T-helper 22 cell (primary cell): ENCODE measurements at places on chromosomes 11 and 22.

DNA sequence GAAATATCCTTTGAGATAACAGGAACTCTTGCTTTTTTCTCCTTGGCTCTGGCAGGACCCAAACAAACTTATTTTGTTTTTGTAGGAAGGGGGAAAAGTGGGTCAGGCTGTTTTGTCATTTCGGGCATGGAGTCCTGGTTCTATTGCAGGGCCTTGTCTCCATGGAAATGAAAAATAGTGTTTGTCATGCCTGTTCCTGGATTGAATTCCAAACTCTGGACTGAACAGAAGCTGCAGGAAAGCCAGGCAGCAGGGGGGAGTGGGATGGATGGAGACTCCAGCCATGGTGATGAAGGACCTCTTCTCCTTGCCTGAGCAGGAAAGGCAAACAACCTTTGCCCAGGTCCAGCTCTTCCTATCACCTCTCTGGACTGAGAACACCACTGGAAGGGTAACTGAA lies 87.0 kb downstream of the SCN3B start:
- no peak for DNase-seq

- DNase-seq = no peak
These were observed 39.3 kb downstream of the SGSM1 start for GRCh38 chr22:24845041-24845898.

- DNase-seq = no peak
These were observed 374.1 kb downstream of the TENM4 start for GRCh38 chr11:79066456-79067351.

DNA sequence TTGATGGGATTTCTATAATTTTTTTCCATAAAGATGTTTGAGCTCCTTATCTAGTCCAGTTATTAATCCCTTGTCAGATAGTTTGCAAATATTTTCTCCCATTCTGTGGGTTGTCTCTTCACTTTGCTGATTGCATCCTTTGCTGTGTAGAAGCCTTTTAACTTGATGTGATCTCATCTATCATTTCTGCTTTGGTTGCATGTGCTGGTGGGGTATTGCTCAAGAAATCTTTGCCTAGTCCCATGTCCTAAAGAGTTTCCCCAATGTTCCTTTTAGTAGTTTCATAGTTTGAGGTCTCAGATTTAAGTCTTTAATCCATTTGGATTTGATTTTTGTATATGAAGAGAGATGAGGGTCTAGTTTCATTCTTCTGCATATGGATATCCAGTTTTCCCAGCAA lies 1.7 kb upstream of the IL2RB start:
- DNase-seq = no peak

DNA sequence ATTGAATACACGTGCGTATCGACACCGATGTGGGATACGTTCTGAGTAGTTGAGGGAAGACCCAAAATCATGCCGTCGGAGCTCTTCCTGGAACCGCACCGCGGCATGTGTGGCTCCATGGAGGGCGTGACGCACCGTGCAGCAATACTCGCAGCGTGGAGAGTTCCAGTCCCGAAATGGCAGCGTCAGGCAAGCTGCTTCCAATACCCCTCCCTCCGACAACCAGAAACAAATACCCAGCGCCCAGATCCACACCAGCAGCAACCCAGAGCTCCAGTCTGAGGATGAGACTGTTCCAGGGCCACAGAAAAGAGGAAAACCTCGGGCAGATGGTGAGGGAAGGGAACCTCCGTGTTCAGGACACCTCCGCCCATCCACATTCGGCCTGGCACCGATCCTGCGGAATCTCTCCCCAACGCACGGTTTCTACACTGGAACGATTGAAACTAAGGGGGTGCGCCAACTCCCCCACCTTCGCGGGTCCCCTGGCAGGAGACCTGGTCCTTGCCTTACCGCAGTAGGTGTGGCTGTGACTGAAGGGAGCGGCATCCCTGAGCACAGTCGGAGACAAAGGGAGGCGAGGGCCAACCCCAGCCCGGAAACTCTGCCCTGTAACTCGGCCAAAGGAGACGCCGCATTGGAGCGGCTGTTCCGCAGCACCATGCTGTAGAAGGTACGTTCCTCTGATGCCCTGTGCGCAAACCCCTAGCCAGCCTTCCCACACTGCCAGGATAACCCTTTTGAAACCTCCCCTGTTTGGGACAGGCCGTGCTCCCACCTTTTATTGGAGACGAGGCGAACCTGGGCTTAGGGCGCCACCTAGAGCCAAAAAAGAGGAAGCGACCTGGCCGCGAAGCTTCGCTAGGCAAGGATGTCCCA lies 28.2 kb downstream of the DBX1 start:
- DNase-seq = no peak

- no peak for DNase-seq
These were observed 819 bp downstream of the JAML start for GRCh38 chr11:118223992-118224391.

DNA sequence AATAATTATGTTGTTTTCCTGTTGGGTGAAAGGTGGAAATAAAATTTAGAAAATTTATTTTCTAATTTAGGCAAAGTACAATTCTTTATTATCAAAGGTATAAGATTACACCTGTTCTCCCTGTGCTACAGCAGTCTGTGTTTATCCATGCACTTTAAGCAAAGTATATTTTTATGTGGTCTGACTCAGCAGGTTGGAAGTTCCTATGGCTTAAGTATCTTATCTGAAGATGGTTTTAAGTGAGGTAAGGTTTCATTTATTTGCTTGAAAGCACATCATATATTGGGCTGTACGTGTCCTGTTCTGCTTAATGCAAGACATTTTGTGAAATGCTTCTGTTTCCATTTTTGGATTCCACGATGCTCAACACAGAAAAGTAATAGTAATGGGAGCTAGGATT lies 14.6 kb downstream of the PPME1 start:
- no peak for DNase-seq

DNA sequence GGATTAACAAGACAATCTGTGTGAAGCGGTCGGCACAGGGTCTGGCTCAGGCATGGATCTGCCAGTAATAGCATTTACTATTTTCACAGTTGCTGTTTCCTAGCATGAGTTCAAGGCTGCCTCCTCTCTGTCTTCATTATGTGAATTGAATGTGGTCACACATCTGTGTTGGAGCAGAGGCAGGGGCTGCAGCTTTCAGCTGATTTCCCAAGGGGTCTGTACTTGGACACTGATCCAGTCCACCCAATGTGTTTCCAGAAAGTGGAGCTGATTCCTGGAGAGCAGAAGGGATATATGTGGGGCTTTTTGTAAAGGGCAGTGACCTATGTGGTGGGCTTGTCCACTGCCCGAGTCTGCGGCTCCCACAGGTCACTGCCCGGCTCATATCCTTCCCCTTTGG lies 3.5 kb upstream of the CELSR1 start:
- no peak for DNase-seq

DNA sequence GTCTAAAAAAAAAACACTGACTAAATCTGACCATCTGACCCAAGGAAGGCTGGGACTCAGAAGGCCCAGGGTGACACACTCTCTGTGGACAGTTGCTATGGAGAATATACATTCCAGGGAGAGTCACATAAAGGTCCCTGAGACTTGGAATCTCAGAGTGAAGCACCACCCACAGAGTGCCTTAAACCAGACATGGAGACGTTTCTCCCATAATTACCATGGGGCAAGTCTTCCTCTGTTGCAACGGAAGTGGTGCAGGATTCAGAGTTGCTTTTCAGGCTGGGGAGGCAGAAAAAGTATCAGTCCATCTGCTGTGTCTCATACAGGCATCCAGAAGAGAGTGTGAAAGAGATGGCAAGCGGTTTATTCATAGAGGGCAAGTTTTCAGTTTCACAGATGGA lies 58.7 kb upstream of the SLN start:
- no peak for DNase-seq

GRCh38 chr11:134915212-134915611 lies 503.2 kb upstream of the B3GAT1 start:
- no peak for DNase-seq

DNA sequence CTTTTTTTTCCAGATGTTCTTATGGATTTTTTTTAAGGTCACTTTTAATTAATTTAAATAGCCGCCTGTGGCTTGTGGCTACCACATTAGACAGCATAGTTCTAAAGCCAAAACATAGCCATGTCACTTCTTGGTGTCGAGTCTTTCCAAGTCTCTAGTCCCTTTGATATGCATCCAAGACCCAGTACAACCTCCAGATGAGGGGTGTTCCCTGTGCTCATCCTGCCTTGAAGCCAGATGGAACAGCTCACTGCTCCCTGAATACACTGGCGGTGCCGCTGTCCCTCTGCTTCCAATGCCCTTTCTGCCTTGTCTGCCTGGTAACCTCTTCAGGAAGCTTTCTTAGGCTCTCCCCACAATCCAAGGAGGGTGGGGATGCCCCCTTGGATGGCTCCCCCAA lies 338.0 kb downstream of the TENM4 start:
- no peak for DNase-seq

GRCh38 chr22:46982635-46983034 lies 220.2 kb downstream of the TBC1D22A start:
- DNase-seq = no peak

DNA sequence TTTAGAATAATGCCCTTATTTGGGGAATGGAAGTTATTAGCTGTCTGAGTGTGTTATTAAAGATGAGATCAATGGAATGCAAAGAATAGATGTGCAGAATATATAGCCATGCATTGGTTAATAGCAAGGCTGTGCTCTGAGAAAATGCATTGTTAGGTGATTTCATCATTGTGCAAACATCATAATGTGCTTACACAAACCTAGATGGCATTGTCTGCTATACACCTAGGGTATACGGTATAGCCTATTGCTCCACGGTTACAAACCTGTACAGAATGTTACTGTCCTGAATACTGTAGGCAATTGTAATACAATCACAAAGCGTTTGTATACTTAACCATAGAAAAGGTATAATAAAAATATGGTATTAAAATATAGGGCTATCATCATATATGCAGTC lies 25.5 kb downstream of the SLC5A12 start:
- DNase-seq = no peak

- DNase-seq = no peak
These were observed 6.7 kb upstream of the GSTP1 start for GRCh38 chr11:67576735-67577475.

DNA sequence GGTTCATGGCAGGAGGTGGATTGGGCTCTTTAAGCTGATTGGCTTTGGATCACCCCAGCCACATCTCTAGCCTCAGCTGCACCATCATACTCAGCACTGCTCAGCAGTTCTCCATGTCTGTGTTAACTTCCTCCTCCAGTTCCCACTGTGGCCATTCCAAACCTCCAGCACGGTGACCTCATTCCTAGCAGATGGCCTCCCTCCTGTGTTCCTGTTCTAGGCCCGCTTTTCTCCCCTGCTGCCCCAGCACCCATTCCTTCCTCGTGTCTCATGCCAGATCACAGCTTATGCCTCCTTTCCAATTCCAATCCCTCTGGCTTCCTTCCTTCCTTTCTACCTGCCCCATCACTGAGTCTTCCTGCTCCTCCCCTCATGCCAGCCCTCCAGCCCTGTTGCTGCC lies 96.1 kb downstream of the MICAL2 start:
- no peak for DNase-seq

GRCh38 chr11:66639066-66639813 lies 737 bp downstream of the RBM4 start:
- DNase-seq = no peak
